ENCODE measurements at places on chromosomes 6 and 20.
A peak's percentile ranks its signal among the peaks of the same experiment; 100 is the strongest.

- peak; percentile 70 for DNase-seq
Observed at GRCh38 chr6:32967151-32968091, 973 bp upstream of the BRD2 start.

DNA sequence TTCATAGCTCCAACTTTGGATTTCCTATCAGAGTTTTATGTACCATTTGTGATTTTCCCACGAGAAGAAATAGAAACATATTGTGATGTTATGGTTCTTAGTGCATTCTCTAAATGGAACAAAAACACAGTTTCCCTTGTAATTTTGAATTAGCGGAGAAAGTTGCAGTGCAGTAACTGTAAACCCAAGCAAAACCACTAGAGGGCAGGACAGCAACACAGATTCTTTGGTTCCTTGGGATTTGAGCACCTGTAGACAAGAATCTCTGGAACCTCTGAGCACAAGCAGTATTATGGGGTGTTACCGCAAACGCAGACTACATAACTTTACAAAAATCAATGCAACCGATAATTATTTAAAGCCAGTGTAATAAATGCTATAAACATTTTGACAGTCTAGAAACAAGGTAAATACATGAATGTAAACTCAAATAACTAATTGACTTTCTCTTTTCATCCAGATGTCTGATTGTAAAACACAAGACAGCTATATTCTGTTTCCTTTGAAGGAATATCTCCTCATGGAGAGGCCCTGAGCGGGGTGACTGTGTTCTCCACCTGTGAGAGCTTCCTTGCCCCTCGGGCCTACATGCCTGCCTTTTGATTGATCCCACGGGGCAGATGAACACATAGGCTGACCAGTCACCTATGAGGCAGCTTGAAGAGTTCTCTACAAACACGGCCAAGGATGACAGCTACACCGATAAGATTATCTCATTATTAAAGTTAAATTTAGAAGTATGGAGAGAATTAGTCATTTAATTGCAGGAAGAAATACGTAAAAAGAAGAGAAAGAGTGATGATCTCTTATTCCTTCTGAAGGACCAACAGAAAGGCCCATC is 67.5 kb upstream of the COL21A1 start:
- DNase-seq, result peak; percentile 69

DNA sequence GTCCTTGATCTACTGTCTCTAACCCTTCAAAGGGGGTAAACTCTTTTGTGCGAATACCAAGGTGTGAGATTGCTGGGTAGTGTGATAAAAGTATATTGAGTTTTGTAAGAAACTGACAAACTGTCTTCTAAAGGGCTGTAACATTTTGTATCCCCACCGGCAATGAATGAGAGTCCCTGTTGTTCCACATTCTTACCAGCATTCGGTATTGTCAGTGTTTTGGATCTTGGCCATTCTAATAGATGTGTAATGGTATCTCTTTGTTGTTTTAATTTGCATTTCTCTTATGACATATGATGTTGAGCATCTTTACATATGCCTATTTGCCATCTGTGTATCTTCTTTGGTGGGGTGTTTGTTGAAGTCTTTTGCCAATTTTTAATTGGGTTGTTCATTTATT is 1090.7 kb downstream of the KIF16B start:
- no peak for DNase-seq

- DNase-seq, result no peak
Observed at GRCh38 chr6:158565482-158566040, 5.7 kb downstream of the TMEM181 start.

DNA sequence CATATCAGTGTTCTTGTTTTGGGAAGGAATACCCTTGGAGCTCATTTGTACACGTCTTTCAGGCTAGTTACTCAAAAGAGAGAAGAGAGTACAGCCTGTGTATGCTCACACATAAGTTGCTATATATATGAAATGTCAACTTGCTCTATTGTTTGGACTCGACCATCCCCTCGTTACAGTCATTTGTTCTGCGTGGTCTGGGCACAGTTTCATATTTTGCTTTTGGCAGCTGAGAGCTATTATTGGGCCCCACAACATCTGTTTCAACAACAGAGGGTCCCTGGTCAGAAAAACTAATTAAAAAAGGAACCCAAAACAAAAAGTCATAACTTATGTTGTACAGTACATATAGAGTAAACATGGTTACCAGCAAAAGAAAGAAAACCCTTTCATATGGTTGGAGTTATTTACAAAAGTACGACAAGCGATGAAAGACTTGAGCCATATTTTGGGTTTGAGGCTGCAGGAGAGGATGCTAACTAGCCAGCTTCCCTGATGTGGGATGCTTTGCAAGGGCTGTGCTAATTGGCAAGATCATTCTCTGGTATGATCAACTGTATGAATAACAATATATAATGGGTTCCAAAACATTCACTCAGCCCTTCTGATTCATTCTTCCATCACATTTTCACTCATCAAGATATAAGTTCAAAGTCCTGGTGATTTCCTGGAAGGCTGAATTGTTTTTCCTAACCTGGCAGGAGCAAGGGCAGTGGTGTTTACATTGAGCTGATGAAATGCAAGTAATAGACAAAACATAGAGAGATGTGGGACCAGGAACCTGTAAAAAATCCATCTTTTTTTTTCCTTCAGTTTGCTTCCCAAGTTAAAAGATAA is 137.9 kb downstream of the RPS12 start:
- DNase-seq, result no peak

DNA sequence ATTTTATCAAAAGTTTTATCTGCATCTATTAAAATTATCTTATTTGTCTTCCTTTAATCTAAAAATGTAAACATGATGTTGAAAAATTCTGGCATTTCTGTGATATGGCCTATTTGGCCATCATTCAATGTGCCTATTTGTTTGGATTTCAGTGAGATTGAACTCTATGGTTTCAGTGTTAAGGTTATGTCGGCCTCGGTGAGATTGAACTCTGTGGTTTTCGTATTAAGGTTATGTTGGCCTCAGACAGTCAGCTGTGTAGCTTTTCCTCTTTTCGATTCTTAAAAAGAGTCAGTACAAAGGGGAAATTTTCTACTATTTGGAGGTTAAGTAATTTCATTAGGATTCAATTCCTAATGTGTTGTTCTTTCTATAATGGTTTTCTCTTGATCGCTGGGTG is 320.6 kb downstream of the PACRG start:
- DNase-seq, result no peak

- no peak for DNase-seq
Observed at GRCh38 chr20:61236713-61237112, 15.3 kb upstream of the CDH4 start.

- DNase-seq, result no peak
Observed at GRCh38 chr6:7684076-7684475, 41.8 kb upstream of the BMP6 start.

DNA sequence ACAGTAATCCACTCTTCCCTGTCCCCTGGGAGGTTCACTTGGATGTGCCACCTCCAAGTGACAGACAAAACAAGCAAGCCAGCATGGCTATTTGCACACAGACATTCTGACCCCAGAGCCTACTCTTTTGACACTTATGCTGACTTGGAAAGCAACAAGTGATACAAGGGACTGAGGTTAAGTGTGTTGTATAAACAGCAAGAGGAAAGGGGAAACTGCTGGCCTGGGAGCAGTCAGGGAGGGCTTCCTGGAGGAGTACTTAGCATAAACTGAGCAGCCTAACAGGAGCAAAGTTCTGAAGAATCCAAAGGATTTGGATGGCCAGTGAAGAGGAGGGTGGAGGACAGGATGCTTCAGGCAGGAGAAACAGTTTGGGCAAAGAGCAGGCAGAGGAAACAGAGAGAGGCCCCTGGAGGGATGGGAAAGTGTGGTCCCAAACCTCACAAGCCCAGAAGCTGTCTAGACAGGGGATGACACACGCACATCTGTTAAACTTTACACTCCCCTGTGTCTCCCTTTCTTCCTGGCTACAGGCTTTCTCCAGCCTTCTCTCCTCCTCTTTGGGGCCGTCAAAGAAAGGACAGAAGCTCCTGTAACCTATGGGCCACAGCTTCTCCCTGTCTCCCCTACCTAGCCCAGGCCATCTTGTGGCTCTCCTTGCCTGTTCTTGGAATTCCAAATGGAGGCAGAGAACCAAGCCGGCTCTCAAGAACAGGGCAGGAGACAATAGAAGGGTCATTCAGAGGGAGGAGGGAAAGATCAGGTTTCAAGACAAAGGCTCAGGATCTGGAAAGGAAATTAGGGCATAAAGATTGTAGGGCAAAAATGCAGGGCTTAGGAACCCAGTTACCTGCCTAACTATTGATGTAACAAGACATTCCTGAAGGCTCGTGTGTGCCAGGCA is 19.3 kb downstream of the SULF2 start:
- no peak for DNase-seq

- DNase-seq, result no peak
Observed at GRCh38 chr20:38776363-38776762, 28.1 kb downstream of the ACTR5 start.

DNA sequence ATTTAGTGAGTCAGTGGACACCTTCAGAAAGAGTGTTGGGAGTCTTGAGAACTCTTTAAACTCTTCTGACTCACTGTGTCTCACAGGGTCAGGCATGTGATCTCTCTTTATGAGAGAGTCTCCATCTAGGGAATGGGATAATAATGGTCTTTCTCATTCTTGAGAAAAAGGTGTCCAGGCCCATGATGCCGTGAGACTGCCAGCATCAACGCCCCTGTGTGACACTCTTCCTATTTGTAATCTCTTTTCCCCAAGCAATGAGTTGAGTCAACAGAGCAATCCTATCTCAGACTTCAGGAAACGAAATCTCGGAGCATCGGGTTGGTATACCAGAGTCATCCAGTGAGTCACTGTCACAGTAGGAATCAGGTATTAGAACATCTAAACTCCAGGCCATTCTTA is 82.3 kb upstream of the BMP2 start:
- DNase-seq, result no peak

GRCh38 chr20:36540551-36541211 is 638 bp upstream of the MYL9 start:
- no peak for DNase-seq

GRCh38 chr20:41507436-41507835 is 110.7 kb downstream of the CHD6 start:
- no peak for DNase-seq

GRCh38 chr6:159829526-159829925 is 29.4 kb downstream of the PNLDC1 start:
- no peak for DNase-seq

- DNase-seq, result no peak
Observed at GRCh38 chr6:22284666-22285065, 12.2 kb downstream of the PRL start.

DNA sequence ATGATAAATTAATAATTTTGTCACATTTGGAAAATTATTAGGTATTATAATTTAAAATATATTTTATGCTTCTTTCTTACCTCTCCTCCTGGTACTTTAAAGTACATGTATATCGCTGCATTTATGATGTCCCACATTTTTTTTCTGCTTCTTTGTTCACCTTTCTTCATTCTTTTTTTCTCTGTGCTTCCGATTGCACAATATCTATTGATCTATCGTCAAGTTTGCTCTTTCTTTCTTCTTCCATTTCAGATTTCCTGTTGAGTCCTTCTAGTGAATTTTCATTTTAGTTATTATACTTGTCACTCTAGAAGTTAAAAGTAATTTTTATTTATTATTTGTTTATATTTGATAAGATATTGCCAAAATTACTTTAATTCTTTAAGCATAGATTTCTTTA is 441.0 kb upstream of the HS3ST5 start:
- no peak for DNase-seq

DNA sequence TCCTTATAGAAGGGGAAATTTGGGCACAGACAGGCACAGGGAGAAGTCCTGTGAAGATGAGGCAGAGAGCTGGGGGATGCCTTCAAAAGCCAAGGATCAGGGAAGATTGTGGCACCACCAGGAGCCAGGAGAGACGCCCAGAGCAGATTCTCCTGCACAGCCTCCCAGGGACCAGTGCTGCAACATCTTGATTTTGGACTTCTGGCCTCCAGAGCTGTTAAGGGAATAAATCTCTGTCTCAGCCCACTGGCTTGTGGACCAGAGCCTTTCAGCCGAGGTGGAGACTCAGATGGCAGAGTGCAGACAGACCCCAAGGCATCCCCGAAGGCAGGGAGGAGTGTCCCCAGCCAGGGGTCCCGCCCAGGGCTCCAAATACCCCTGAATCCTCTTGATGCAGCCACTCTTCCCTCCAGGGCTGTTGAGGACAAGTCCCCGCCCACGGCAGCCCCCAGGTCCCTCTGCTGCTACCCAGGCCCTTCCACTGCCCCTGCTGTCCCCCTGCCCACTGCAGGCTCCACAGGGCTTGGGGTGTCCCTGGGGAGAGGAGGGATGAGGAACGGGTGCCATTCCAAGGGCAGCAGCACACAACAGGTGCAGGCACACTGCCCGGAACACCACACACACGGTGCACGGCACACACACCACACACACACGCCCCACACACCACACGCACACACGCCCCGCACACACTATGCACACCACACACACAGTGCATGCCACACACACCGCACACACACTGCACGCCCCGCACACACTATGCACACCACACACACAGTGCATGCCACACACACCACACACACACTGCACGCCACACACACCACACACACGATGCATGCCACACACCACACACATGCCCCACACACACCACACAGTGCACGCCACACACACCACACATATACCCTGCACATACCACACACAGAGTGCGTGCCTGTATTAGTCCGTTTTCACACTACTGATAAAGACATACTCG is 311.4 kb downstream of the TAF4 start:
- DNase-seq, result no peak

DNA sequence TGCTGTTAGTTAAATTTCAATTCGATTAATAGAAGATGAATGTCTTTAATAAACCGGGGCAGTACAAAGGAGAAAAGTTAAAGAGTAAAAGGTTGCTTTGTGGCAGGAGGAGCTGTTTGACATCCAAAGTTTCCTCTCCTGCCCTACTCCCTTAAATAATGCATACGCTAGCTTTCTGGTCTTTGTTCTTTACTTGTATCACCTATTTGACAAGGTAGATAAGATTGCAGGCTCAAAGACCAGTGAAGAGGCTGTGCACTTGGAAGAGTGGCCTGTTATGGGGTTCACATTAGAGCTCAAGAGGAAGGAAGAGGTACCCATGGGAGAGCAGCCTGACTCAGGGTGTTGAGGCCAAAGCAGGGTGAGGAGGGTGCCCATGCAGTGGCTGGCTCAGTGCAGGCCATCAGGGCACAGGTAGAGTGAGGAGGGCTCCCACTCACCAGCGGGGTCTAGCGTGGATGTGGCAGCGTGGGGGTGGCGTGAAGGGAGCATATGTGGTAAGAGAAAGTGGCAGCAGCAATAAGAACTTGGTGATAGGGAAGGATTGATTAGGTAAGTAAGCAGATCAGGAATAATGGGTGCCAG is 29.3 kb upstream of the KLHL31 start:
- no peak for DNase-seq

DNA sequence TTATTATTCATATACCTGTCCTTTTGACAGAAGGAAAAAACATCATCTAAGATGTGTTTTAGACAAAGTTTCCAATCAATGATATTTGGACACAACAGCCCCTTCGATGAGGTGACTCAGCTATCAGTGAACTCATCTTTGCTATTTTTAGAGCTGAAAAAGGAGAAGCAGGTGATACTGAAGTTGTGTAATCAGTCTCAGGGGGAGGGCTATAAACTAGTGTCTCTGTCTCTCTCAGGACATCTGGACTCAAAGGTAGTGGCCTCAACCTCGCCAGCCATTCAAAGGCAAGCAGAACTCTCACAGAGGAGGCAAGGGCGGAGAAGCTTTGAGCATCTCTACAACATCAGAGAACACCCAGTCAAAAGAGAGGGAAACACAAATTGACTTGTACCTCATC is 135.4 kb downstream of the BFSP1 start:
- DNase-seq, result no peak

- peak; percentile 8 for DNase-seq
Observed at GRCh38 chr6:147166360-147166944, 37.8 kb upstream of the STXBP5 start.
